ENCODE measurements at places on chromosomes 16 and 17.

GRCh38 chr17:4045487-4045886, 81.2 kb upstream of the ATP2A3 start:
- peak; percentile 7 for DNase-seq

- no peak for DNase-seq
Measured at GRCh38 chr17:28225271-28225670, 93.7 kb upstream of the TMEM97 start.

DNA sequence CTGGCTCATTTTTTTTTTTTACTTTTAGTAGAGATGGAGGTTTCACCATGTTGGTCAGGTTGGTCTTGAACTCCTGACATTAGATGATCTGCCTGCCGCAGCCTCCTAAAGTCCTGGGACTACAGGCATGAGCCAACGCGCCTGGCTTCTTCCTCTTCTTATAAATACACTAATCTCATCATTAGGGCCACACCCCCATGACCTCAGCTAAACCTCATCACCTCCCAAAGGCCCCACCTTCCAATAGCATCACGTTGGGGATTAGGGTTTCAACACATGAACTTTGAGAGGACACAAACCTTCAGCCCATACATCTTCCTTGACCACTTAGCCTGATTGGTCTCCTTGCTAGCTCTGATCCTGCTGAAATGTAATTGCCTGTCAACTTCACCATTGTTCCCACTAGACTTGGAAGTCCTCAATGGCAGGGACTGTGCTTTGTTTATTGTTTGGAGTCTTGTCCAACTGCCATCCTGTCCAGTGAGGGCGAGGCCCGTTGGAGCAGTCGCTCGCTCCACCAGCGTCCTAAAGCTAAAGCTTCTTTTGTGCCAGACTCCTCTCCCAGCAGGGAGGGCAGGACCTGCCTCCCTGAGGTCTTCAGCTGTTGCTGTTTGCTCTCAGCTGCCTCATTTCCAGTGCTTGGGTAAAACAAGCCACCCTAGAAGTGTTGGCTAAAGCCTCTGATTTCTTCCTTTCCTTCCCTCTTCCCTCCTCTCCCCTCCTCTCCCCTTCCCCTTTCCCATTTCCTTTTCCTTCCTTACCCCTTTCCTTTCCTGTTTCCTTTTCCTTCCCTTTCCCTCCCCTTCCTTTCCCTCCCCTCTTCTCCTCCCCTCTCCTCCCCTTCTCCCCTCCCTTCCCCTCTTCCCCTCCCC, 85.3 kb downstream of the HAPSTR1 start:
- DNase-seq, result no peak

DNA sequence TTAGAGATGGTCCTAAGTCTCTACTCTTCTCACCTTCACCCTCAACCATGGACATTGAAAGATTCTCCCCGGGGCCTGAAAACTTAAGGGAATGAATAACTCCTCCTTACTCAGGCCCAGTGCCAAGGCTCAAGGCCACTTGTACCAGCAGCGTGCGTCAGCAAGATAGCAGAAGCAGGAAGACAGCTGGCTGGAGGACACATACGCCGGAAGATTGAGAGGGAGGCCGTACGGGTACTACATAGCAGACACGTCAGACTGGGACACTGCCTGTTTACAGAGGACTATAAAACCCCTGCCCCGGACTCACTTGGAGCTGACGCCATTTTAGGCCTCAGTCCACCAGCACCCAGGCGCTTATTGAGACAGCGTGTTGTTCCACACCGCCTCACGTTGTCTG, 75.8 kb upstream of the MED13 start:
- no peak for DNase-seq

- DNase-seq, result no peak
Measured at GRCh38 chr16:11423315-11424117, 78.3 kb downstream of the RMI2 start.

DNA sequence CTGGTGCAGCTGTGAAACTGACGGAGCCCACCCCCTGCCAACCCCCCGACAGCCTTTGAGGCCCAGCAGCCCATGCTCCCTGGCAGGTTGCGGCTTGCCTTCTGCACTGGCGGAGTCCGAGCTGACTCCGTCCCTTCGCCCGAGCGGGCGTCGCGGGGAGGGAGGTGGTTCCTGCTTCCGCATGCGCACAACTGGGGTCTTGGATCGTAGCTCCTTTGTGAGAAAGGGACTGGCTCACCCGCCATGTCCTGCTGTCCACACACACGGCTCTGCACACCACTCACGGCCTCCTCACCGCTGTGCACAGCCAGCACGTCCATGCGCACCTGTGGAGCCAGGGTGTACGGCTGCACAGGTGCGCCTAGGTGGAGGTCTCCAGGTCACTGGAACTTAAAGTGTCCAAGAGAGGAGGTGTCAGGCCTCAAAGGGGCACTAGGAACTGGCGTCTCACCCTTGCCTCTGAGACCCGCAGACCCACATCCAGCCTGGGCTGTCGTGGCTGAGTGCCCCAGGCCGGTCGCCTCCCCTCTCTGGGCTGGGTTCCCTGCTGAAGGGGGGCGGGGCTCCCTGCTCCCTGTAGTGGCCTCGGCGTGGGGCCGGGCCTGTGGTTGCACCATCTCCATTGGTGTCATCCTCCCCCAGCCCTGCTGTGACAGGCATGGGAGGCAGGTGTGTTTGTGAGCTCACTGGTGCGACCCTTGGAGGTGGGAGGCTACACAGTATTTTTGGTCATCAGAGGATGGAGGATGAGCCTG, 45.3 kb downstream of the JPH3 start:
- DNase-seq, result no peak

GRCh38 chr17:7445619-7445968, 733 bp downstream of the CHRNB1 start:
- peak; percentile 43 for DNase-seq

GRCh38 chr16:17497648-17498047, 26.9 kb upstream of the XYLT1 start:
- DNase-seq, result no peak

- DNase-seq, result peak; percentile 56
Measured at GRCh38 chr17:3738562-3739295, 15.0 kb downstream of the HASPIN start.

- DNase-seq, result no peak
Measured at GRCh38 chr17:72852277-72852938, 240.1 kb downstream of the SLC39A11 start.

DNA sequence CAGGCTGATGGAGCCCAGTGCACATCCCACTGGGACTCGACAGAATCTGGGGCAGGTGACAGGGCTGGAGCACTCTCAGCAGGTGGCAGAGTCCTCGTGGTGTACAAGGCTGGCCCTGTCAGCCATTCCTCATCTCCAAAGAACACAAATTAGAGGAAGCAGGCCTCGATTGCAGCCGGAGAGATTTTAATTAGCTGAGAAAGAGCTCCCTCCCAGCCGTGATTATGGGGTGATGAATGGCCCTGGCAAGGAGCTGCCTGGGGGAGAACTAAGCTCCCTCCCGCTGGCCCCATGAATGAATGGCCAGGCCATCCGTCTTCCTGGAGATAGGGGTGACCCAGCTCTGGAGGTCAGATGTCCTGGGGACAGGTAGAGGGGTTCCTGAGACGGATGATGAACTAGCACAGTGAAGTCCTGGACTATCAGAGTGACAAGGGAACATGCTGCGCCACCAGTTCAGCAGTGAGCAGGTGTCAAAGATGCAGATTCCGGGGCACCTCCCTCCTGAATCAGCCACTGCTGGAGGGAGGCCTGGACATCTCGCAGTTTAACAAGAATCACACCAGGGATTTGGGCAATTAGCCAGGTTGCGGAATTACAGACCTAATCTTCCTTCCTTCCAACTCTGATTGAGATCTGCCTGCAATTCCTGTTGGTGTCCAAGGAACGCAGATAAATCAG, 35.5 kb downstream of the PIMREG start:
- no peak for DNase-seq

- DNase-seq, result no peak
Measured at GRCh38 chr17:74404789-74405188, 27.1 kb upstream of the GPRC5C start.

- peak; percentile 46 for DNase-seq
Measured at GRCh38 chr17:35214631-35215273, 20.6 kb upstream of the SLC35G3 start.

- DNase-seq, result no peak
Measured at GRCh38 chr16:5882087-5882640, 784.6 kb upstream of the EEF2KMT start.

DNA sequence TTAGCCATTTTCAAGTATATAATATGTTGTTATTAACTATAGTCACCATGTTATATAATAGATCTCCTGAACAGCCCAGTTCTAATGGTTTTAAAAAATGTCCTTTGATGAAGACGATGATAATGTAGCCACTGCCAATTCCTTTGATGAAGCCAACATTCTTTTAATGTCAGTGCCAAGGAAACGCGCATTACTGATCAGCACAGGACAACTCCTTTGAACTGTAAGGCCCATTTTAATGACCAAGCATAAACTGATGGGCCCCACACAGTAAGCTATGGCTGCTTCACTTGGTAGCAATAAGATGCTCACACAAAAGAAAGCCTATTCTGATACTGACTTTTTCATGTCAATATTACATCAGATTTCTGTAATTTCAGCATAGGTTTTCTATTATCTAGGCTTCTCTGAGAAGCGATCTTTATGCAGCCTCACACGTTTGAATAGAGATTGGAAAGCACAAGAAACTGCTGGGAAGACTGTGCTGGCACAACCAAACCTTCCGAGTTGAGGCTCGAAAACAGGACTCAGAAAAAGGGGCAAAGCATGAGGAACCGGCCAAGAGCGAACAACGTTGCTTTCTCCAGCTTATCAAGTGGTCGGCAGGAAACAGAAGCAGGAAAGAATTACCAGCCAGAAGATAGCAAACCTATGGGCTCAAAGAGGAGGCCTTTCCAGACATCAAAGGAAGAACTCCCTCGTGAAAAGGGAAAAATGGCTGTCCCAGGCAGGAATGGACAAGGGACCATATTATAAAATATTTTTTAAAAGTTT, 19.4 kb downstream of the ERN1 start:
- DNase-seq, result no peak

GRCh38 chr16:58733671-58734458, at the start of gene GOT2:
Gene GOT2, minus strand, starts transcription at chr16:58734316. Its CDS starts 88 bp downstream, at chr16:58734228.
- peak; percentile 81 for DNase-seq

DNA sequence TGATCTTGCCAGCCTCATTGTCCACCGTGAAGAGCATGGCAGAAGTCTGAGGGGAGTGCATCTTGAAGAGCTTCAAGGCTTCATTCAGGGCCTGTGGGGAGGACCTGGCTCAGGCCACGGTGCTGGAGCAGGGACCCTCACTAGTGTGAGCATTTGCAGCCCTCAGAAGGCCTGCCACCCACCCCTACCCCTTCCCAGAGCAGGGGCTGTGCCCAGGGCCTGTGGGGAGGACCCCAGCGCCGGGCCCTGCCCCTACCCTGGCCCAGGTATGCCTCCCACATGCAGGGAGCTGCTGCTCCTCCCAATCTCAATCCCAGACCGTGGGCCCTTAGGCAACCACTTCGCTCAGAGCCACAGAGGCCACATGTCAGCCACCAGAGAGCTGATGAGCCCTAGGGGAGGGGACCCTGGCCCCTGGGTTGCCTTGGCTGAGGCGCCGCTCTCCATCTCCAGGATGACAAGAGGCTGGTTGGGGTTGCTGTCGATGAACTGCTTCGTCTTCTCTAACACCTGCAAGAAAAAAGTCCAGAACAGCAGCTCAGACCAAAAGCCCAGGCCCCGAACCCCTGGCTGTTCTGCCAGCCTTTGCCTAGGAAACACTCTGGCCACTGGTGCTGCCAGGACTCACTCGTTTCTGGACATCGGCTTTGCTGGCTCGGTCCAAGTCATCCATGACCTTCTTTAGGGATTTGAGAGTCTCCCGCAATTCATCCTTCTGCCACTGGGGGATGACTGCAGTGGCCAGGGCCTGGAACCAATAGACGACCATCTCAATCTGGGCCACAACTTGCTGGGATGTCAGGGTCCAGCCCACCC, 1.8 kb upstream of the EXOSC6 start:
- peak; percentile 32 for DNase-seq

DNA sequence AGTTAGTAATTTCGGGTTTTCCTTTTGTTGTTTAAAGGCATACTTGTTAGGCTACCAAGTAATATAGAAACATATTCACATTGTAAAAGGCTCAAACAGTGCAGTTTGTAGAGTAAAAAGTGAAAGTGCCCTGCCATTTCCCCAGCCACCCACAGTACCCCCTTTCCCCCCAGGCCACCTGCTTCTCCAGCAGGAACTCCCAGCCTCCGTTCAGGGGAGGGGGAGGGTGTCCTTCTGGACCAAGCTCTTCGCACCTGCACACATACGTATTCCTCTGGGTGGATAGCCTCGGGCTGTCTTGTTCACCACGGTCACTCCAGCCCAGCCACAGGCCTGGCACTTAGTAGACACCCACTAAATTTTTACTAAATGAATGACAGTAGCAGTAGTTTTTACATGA, 144.5 kb downstream of the CLEC16A start:
- no peak for DNase-seq
